ENCODE measurements at places on chromosomes 12 and 14.

DNA sequence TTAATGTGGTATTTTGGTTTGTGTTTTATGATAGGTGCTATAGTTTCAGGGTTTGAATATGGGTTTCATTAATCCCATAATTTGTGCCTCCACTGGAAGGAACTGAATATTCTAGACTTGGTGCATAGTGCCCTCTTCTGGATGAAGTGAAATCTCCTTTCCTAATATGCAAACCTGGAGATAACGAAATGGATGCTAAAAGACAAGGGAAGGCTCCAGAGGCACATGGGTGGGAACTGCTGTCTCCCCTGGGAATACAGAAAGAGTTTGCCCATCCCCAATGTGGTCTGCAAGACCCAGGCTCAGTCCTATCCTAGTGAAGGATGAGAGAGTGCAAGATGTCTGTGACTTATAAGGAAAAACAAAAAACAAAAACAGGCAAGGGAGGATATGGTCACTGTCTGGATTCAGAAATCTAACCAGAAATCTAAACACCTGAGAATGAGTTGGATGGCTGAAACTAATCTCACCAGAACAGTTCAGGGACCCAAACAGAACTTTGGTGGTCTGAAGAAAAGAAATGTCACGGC is 142.3 kb upstream of the TMPO start:
- peak; percentile 64 for DNase-seq

DNA sequence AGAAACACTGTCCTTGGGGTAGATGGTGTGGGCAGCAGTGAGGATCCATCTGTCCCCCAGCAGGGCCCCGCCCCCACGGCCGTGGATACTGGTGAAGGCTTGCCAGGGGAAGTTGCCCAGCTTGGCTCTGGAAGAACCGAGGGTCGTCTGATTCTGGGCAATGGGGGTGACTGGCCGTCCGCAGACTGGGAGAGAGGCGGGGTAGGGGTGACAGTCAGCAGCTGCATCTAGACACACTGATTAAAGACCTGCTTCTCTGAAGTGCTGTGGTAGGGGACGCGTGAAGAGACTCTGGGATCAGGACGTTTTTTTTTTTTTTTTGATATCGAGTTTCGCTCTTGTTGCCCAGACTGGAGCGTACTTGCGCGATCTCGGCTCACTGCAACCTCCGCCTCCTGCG is 4.7 kb upstream of the C1R start:
- no peak for DNase-seq

DNA sequence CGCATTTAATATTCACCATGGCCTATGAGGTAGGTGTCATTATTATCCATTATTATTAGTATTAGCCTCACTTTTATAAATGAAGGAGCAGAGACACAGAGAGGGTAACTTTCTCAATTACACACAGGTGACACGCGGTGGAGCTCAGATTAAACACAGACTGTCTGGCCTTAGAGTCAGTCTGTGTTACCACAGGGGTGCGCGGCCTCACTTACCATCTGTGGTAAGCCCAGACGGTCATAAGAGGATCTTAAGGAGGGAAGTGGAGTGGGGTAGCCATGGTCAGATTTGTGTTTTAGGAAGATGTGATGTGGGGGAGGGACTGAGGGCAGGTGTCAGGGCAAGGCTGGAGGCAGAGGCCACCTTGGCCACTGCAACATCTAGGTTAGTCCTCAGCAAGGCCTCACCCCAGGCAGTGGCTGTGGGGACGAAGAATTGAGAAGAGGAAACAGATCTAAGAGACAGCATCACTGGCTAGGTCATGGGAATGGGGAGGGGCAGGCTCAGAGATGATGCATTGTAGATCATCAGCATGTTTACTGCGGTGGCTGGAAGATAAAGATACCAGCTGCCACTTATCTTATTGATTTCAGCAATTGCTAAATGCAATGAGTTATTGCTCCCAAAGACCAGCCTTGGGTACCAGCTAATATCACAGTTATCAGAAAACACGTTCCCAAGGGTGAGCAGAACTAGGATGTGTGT is 67.1 kb downstream of the SERPINA3 start:
- peak; percentile 10 for DNase-seq

DNA sequence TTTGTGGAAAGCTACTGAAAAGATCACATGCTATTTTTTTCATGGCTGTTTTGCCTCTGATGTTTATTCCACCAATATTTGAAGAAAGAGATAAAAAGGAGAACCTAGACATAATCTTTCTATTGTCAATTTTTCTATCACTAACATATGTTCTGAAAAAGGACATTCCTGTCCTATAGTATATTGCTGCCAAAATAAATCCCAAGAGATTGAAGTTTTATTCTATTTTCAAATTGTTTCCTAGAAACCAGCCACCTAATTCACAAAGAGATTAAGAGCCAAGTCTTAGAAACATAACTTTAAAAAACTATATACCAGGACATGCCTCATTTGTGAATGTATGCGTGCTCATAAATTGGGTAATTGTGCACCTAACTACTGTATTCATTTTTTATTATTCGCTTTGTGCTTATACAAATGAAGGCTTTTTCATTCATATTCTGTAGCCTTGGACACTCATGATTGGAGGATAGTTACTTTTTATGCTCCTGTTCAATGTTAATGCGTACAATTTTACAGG is 200.7 kb downstream of the FUT8 start:
- no peak for DNase-seq

GRCh38 chr12:84075991-84076390 is 836.6 kb downstream of the SLC6A15 start:
- no peak for DNase-seq

DNA sequence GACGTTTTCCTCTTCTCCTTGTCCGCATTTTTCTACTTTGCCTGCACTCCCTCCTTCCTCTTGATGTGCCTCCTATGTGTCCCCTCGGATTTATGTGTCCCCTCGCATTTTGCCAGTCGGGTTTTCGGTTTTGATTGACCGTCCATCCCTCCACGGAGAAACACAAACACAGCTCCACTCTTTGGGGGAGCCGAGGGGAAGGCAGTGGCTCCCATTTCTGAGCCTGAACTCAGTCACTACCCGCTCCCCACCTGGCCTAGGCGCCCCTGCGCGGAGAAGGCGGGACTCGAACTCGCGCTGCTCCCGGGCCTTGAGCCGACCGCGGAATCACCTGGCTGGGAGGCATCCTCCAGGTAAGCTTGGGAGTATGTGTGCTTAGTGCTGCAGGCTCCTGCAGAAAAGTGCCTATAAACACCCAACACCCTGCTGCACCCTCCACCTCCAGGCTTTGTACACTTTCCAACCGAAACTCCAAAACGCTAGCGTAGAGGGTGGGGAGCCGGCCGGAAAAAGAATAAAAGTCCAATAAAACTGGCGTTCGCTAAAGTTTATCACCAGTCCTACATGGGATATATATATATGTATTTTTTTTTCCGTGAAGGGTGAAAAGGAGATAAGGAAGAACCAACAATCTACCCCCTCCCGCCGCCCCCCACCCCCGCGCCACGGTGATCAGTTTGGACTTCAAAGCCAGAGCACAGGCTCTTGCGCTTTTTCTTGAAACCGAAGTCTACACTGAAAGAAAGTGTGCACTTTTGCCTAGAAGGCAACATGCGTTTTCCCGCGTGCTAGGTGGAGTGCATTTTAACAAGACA is 3.3 kb upstream of the CCND2 start:
- no peak for DNase-seq

GRCh38 chr14:20782280-20782890 is 1.3 kb downstream of the RNASE6 start:
- peak; percentile 31 for DNase-seq

DNA sequence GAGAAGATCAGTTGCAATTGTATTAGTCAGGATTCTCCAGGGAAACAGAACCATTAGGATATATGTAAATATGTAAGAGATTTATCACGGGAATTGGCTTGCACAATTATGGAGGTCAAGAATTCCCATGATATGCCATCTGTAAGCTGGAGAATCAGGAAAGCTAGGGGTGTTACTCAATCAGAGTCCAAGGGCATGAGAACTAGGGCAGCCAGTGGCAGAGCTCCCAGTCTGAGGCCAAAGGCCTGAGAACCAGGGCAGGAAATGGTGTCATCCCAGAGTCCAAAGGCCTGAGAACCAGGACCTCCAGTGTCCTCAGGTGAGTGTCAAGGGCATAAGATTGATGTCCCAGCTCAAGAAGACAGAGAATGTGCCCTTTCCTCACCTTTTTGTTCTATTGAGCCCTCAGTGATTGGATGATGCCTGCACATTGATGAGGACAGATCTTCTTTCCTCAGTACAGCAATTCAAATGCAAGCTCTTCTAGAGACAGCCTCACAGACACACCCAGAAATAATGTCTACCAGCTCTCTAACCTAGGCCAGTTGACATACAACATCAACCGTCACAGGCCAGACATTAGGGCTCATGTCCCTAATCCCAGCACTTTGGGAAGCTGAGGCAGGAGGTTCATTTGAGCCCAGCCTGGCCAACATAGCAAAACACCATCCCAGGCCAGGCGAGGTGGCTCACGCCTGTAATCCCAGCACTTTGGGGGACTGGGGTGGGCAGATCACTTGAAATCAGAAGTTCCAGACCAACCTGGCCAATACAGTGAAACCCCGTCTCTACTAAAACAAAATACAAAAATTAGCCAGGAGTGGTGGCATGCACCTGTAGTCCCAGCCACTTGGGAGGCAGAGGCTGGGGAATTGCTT is 34.9 kb upstream of the ZNF740 start:
- DNase-seq = no peak

DNA sequence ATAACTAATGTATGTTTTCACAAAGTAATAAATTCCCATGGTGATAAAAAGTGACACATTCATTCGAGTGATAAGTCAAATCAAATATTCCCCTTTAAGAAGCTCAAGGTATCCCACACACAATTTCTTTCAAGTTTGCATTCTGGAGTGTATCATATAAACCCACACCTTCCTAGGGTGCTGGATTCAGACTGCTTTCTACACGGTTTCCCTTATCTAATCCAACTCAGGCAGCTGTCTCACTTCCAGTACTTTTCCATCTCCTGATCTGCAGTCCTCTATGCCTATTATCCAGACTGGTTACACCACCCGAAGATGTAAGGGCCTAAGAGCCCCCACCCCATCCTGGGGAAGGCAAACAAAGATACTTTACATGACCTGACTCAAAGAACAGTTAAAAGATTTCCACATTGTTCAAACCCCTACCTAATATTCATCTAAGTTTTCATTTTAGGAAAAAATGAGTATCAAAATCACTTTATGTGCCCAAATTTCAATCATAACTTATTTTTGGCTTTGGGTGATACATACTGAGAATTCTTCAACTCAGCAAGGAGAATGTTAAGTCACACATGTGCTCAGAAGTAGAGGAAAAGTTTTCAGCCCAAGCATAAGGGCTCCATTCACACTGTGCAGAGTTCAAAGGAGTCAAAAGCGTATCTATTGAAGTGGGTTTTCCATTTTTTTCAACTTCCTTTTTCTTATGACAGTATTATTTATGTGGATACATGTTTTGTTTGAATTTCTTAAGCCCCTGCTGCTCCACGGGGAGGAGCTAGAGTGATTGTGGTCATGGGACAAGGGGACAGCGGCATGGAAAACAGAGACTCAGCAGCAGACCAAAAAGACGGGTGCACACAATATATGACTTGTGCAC is 41.8 kb downstream of the CORO1C start:
- peak; percentile 75 for DNase-seq

GRCh38 chr12:121036810-121037326 is 2.2 kb downstream of the OASL start:
- DNase-seq = no peak

Measured in umbilical cord (tissue), 2 donors.